Left hindlimb (tissue), 1 donor: ENCODE measurements at places on chromosomes 11 and 22.
A peak's percentile ranks its signal among the peaks of the same experiment; 100 is the strongest.

DNA sequence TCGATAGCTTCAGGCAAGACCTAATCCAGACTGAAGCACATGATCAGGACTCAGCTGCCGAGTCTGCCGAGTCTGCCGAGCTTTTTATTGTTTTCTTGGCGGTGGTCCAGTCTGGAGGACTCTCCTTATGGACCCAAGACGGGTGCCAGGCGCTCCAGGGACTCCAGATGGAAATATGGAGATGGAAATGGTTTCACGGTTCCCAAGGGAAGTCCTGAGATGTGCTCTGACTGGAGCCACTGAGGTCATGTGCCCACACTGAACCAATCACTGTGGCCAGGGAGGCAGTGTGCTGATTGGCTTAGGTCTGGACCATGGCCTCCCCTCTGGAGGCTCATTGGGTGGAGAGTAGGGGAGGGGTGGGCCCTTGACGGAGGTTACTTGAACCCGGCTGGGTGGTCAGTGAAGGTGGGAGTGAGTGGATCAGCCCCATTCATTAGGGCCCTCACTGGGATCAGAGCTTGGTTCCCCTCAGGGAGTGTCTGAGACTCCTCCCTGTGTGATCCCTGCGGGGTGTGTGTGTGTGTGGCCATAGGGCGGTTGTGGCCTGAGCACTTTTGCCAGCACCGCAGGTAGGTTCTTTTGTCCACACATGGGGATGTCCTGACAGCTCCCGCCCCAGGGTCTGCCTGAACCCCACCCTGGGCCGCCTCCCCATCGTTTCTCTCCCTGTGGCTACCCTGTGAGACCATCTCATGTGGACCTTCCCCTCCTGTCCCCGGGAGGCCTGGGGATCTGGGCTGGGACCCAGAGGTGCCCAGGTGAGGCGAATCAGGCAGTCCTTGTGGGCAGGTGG lies 14.0 kb downstream of the RPS6KA4 start:
- no peak for DNase-seq

GRCh38 chr22:29143941-29144785 lies 61.5 kb upstream of the EMID1 start:
- DNase-seq = peak; percentile 61

DNA sequence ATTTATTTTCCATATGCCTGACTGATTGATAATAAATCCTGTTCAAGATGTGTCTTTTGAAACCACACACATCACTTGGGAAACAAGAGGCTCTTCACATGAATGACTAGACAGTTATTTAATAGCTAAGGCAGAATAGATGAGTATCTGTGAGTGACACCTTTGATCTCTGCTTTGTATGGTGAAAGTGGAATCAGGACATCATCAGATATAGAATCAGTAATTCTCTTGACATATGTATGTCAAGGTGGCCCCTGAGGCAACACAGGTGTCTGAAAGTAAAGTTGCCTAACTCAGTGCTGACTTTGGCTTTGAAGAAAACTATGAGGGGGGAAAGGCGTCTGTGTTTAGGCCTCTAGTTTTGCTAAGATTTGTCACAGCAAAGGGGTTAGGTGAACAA lies 11.5 kb upstream of the CASP4 start:
- DNase-seq = no peak

GRCh38 chr11:107740271-107740670 lies 28.4 kb upstream of the SLN start:
- DNase-seq = no peak

- no peak for DNase-seq
Measured at GRCh38 chr22:26898946-26899605, 241.7 kb downstream of the MIAT start.

GRCh38 chr11:62295504-62295903 lies 3.4 kb downstream of the SCGB1D4 start:
- DNase-seq = no peak
